Brain pericyte (primary cell): ENCODE measurements at places on chromosomes 2 and 18.

DNA sequence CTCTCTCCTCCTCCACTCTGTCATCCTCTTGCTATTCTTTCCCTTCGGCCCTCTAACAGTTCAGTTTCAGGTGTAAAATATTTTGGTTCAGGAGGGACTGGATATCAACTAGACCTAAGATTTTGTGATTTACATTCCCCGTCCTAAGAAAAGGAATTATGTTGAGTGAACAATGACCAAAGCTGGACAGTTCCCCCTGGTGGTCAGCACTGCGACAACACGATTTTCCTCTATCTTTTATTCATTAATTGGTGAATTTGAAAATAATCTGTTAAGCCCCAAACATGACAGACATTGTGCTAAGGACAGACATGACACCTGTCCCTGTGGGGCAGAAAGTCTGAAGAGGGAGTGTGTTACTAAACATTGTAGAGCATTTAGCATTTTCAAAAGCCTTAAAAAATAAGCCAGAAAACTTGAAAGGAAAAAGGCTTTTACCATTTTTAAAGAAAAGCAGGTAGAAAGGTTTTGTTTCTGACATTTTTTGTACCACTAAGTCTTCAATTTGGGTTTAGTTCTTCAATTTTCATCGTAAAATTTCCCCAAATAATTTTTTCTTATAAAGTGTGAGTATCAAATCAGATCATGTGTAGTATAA lies 28.4 kb upstream of the GTF2A1L start:
- DNase-seq, result no peak

- DNase-seq, result peak; percentile 67
Measured at GRCh38 chr18:8615397-8616027, 6.3 kb downstream of the RAB12 start.

GRCh38 chr18:48129621-48130082 lies 199.2 kb upstream of the SMAD2 start:
- no peak for DNase-seq

DNA sequence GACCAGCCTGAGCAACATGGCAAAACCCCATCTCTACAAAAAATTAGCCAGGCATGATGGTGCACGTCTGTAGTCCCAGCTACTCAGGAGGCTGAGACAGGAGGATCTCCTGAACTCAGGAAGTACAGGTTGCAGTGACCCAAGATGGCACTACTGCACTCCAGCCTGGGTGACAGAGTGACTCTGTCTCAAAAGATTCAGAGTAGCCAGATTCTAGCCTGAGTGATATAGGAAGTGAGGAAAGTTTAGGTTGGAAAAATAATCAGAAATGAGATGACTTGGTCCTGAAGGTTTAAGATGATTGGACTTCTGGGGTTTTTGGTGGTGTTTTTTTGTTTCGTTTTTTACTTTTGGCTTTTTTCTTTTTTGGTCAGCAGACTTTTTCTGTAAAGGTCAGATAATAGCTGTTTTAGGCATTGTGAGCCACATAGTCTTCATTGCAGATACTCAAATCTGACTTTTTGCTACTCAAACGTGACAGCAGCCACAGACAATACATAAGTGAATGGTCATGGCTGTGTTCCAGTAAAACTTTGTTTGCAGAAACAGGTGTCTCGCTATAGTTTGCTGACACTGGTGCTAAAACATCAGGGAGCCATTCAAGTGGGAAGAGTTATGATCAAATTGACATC lies 104.1 kb upstream of the UBXN4 start:
- no peak for DNase-seq

DNA sequence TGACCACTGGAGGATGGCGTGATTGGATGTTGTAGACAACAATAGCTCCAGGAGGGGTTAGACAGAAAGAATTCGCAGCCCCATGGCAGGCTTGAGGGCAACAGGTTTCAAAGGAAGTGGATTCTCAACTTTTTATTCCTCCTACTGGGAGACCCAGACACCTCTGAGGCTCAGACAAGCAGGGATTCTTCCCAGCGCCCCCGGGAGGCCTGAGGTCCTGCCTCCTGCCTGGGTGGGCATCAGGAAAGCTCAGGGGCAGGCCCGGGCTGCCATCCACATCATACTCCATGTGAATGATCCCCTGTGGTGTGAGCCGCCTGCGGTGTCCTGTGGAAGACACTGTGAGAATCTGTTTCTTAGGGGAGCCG lies 203.5 kb downstream of the CYP26B1 start:
- DNase-seq, result no peak

DNA sequence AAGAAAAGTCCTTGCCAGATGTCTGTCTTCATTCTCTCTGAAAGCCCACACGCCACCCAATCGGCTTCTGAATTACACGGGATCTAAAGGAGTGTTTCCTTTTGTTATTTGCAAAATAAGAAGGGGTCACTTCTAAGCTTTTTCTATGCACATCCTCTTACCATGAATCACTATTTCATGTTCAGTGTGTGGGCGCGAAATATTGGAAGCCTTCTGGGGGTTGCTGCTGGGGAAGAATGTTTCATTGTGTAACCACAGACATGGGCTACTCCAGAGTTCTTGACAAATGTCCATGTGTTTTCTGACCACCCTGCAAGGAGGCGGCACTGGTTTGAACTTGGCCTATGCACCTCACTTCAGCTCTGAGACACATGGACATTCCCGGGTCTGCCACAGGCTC lies 133.6 kb upstream of the APCDD1 start:
- no peak for DNase-seq

DNA sequence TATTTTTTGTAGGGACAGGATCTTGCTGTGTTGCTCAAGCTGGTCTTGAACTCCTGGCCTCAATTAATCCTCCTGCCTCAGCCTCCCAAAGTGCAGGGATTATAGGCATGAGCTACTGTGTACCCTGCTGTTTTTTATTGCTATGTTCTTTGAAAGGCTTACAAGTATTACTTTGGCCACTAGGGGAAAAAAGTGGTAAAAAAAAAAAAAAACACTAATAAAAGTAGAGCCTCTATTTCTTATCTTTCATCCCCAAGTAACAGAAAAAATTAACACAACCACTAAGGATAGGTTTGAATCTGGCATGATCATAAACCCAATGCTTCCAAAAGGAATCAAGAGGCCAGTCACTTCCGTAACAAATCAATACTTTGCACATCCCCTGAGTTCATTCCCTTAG lies 11.6 kb downstream of the NOL10 start:
- DNase-seq, result no peak

- DNase-seq, result no peak
Measured at GRCh38 chr2:163752267-163752666, 16.5 kb upstream of the FIGN start.
